ENCODE measurements at places on chromosomes 3 and 15.

DNA sequence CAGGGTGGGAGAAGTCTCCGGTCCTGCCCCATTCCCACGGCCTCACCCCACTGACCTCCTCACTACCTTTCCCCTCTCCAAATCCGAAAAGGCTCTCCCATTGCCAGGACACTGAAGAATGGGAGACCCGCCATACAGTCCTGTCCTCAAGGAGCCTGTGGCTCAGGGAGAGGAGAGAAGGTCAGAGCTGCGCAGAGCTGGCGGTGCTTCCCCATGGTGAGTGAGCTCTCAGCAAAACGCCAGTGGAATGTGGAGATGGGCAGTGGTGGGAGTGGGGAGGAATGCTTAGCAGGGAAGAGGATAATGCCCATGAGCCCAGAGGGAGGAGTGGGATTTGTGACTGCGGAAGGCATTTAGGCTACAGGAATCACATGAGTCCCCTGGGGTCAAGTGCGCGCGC lies 20.1 kb downstream of the FAM43A start:
- no peak for DNase-seq

DNA sequence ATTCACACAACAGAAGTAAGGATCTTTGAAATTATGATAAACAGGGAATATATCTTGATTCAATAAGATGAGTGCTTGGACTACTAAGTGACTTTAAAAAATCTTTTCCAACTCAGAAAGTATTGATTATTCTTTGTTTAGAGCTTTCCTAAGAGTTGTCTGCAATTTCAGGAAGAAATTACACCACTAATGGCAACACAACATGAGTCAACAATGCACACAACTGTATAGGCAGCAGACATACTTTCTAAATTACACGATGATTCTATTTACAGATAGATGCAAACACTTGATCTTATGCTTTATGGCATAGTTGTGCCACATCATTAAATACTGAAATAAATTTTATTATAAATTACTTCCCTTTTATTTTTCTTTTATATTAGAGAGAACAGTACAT lies 4.4 kb downstream of the NAA50 start:
- no peak for DNase-seq

- no peak for DNase-seq
Measured at GRCh38 chr3:20326541-20326940, 140.5 kb upstream of the SGO1 start.

GRCh38 chr3:40653001-40653400 lies 128.2 kb downstream of the ZNF621 start:
- no peak for DNase-seq

DNA sequence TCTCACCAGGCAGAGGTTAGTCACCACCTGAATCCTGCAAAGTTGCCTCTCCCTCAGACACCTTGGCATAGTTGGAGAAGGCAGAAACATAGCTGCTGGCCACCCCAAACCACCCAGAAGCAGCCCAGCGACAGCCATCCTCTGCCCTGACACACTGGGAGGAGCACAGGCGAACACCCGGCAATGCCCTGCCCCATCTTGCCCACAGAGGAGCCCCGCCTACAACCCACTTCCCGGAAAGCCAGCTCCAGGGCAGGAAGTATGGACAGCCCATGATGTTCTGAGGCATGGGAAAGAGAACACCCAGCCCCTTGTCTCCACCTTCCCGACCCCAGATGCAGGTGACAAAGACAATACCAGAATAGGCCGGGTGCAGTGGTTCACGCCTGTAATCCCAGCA lies 12.6 kb upstream of the SHISA5 start:
- DNase-seq = peak; percentile 70

GRCh38 chr15:75530169-75530568 lies 48.9 kb downstream of the PTPN9 start:
- DNase-seq = no peak

DNA sequence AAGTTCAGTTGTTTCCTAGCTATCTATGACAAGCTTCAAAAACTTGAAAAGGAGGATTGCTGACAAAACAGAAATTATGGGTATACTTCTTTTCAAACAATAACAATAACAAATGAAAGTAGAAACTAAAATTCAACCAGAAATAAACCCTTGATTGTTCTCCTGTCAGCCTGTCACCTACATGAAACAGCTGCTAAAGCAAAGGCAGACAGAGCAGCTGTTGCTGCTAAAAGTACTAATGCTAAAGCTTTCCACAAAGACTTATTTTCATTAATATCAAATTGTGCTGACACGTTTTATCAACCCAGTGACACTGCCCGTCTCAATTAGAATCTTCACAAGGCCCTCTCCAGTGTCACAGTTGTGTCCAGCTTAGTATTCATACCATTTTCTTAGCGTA lies 533.2 kb upstream of the GBE1 start:
- no peak for DNase-seq

DNA sequence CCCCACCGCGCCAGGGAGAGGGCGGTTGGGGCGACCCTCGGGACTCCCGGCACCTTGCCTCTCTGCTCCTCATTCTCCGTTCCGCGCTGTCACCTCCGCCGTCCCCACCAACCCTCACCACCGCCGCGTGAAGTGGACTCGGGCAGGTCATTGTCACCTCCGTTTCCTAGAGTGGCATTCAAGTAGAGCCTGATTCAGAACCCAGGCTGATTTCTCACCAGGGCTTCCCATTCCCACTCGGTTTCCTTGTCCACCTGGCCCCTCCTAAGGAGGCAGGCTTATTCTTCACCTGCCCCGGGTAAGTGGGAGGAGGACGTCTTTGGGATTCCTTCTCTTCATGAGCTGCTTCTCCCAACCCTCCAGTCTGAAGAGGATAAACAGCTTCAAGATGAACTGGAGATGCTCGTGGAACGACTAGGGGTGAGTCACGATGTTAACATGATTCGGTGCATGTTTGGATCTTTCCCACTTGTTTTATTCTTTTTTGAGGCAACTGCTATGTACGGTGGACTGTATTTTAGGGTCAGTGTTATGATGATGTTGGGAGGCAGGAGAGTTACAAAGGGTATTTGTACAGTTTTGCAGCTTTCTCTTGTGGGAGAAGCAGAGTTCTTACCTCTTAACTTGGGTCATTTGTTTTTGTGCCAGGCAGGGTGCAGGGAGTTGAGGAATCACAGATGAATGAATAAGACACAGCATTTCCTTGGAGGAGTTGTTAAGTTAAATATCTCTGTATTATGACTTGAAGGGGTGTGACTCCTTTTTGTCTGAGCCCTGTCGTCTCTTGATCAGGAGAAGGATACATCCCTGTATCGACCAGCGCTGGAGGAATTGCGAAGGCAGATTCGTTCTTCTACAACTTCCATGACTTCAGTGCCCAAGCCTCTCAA lies 692 bp downstream of the PSMD2 start:
- DNase-seq = no peak

DNA sequence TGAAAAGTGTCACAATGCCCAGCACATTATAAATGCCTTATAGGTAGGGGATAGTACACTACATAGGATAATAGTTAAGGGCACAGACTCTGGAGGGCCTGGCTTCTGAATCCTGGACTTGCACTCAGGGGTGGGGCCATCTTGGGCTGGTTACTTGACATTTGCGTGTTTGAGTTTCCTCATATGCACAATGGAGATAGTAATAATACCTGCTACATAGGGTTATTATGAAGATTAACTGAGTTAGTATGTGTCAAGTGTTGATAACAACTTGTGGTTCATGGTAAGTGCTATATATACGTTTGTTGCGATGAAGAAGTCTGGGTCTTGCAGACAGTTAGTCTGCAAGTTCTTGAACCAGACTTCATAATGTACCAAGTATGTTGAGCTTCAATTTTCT lies 37.0 kb downstream of the MITF start:
- DNase-seq = no peak

GRCh38 chr3:72338942-72339669 lies 509.1 kb downstream of the SHQ1 start:
- peak; percentile 71 for DNase-seq

DNA sequence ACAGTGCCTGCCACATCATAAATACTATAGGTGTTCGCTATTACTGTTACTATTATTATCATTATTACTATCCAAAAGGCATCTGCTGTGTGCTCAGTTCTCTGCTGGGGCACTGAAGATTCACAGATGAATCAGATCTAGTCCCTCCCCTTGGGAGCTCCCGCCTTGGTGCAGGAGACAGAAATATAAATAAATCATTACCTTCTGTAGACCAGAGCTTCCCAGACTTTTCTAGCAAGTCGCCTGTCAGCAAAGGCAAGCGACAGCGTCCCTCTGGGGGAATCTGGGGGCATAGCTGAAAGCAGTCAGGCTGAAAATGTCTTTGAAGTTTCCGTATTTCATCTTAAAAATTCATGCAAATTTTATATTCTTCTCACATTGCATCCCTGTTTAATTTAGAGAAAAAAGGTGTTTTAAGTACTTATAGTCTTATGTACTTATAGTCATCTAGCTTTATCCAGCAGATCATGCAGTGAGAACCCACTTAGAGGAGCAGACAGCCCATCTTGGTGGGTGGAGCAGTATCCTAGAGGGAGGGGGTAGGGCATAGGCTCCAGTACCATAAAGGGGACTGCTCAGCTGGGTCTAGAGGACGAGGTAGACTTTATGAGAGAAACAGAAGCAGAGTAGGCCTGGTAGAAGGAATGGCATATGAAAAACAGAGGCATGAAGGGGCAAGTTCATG lies 10.4 kb upstream of the BRPF1 start:
- DNase-seq = no peak

DNA sequence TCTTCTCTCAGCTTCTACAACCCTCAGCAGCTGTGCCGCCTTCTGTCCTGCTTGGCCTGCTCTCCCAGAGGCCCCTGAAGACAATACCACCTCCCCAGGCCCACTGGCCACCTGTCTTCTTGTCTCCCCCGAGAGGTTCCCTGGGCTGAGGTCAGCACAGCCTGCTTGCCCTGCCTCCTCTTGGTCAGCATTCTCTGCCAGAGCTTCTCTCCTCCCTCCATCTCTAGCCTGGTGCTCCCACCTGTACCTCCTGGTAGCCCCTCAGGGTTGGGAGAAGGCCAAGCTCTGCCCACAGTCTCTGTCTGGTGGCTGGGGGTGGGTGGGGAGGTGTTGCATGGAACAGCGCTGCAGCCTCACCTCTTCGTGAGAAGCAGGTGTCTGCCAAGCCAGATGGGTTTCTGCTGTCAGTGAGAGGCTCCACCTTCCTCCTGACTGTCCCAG lies 5.6 kb upstream of the ISLR start:
- DNase-seq = no peak

- DNase-seq = no peak
Measured at GRCh38 chr3:72380193-72380592, 468.1 kb downstream of the SHQ1 start.

DNA sequence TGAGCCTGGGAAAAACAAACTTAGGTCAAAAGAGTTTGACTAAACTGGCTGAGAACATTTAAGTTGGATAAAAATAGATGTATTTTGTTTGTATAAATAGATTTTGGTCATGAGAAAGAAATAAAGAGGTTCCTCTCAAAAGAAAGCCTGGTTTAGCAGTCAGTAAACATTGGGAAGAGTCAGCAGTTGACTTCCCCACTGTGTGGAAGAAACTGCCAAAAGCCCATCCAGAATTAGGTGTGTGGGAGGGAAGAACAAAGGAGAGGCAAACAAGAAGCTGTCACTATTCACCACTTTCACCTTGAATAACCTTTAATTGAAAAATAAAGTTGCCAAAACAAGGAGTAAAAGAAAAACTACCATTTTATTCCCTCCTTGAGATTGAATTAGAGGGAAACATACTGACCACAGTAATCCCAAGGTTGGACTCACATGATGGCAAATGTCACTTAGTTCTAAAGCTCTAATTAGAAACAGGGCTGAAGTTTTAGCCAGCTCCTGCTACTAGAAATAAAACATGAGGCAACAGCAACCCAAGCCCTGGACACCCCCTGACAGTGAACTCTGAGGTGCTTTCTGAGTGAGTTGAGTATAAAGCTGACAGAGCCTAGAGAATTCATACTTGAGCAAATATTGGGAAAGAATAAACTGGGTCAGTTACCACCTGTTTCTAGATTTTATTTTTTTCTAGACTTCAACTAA lies 139.3 kb downstream of the SERPINI1 start:
- no peak for DNase-seq

DNA sequence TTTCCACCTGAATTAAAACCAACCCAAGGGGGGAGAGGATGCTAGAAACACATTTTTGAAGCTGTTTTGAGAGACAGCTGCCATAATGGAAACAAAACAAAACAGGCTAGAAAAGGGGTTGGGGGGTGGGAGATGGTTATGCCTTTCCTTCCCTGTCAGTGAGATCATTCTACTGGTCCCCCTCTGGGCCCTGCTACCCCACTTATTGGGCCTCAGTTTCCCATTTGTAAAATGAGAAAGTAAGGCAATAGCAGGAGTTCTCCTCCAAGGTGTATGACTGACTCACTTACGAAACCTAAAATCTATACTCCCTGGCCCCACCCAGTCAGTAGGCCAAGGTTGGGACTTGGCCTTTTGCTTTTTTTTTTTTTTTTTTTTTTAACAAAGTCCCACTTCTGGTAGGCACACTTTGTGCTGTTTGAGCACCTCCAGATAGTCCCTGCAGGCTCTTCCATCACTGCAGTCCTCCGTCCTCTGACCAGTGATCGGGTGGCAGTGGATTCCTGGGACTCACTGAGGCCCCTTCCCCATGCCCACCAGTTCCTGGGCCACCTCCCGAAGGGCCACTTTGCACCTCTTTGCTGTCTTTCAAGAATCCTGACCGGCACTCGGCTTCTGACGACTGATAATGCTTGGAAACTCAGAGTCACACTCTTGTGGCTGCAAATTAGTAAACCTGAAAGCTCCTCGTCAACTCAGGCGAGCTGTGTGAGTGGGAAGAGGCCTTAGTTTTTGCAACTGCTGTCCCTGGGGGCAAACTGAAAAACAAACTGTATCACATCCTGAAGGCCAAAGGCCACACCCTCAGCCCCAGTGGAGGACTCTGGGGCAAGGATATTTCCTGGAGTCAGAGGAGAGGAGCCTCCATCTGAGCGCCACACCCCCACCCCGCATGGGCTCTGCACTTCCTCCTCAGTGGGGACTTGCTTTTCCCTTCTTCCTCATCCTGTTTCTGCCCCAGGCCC lies 6.7 kb upstream of the PSTPIP1 start:
- peak; percentile 89 for DNase-seq
